ENCODE measurements at places on chromosomes 12 and 14.

- no peak for DNase-seq
These were observed 23.9 kb downstream of the SLC7A7 start for GRCh38 chr14:22791301-22791700.

GRCh38 chr12:105445249-105445648 lies 114.8 kb downstream of the C12orf75 start:
- DNase-seq: no peak

DNA sequence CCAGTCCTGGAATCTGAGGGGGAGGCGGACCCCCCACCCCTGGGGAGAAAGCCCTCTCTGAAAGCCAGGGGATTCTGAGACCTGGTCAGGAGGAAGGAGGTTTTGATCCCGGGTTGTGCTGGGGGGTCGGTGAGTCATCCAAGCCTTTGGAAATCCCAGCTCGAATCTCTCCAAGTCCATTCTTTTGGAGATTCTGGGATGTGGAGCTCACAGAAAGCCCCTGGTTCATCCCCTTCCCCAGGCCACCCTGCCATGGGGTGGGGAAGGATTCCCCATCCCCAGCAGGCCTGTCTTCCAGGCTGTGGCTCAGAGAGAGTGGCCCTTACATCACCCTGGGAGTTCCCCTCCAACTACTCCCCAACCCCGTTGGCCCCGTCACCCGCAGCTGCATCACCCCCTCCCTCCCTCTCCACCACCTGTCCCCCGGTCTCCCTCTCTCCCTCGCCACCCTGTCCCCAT lies 14.3 kb downstream of the EXOC3L4 start:
- no peak for DNase-seq

- no peak for DNase-seq
These were observed 14.3 kb upstream of the GTF2A1 start for GRCh38 chr14:81235096-81235495.

DNA sequence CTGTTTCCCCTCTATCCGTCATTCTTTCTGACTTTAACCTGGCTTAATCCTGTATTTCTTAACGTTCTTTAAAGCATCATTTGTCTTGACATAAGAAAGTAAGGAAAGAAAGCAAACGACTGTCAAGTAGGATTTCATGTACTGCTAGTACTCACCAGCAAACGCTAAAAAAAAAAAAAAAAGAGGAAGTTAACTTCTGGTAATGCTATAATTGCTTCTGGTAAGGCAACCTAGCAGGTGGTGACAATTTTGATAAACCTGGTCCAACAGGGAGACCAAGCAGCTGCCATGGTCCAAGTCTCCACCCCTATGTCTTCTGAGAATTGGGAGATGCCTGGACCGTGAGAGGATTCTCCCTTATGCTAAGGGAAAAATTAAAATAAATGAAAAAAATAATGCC lies 306.6 kb downstream of the DAD1 start:
- no peak for DNase-seq

GRCh38 chr14:24422261-24422660 lies 7.2 kb downstream of the CBLN3 start:
- DNase-seq: no peak

DNA sequence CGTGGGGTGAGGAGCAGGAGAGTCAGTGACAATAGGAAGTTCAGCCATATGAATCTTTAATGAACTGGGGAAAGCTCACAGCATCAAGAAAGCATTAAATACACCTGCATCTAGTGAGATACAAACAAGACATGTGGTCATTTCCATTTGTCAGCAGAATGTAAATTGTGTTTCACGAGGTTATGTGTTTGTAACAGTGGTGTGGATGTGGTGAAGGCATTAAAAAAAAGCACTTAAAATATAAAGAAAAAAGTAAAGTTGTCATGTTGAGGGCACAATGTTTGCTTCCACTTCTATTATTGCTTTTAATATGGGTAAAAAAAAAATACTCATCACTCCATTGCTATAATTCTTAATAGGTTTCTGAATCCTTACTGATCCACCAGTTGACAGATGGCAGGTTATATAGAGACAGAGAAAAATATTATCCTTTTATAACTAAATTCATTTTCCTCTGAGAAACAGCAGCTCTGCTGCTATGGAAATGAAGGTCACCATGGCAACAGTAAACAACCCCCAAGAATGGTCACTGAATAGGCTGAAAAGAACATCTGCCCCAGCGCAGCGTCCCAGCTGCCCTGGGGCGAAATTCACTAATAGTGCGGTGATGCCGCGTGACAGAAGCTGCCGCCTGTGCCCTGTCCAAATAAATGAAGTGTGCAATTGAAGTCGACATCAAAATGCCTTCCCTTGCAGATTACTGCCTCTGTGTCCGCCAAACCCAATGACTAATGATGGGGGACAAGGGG lies 226.1 kb downstream of the FOXN3 start:
- no peak for DNase-seq

DNA sequence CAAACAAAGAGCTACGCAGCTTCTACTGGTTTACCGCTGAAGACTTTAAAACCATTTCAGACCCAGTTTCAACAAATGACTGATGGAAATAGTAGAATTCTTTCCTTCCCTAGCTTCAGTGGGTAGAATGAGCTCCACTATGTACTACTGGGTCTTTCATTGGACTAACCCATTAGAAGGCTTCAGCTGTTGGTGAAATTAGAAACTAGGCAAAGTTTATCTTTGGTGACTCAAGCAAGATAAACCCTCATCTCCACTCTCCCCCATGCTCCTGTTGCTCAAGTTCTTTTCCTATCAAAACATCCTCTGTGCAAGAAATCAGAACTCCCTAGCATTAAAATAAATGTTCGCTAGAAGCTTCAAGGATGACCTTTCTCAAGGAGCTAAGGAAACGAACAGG lies 159.2 kb downstream of the PAWR start:
- DNase-seq: no peak

DNA sequence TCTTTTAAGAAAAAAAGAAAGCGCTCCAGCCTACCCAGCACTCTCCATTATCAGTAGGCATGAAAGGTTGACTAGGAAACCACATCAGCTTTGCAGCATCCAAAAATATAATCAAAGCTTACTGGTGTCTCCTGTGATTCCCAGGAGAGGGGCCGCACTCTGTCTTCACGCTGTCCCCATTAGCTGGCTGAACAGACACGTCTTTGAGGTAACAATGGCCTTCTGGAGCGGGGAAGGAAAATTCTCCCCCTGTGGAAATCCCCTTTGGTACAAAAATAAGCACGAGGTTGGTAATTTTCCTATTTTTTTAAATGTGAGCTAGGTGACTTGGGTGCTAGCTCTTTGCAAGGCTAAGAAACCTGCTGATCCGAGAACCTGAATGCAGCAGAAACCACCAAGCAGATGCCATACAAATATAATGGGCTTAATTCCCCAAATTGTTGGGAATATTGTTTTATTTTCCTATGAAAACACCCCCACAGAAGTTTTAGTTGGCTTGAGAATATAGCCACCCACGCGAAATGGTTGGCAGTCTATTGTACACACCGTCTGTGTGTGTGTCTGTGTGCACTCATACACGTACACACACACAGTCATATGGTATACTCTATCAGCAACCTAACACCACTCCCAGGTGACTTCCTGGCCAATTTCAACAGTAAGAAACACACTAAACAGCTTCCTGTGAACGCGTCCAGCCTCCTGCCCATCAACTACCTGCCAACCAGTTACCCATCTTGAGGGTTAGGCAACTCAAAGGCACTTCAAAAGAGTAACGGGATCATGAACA lies 71.2 kb downstream of the KSR2 start:
- DNase-seq: no peak

GRCh38 chr12:64293654-64294364 lies 71.7 kb upstream of the KICS2 start:
- no peak for DNase-seq

DNA sequence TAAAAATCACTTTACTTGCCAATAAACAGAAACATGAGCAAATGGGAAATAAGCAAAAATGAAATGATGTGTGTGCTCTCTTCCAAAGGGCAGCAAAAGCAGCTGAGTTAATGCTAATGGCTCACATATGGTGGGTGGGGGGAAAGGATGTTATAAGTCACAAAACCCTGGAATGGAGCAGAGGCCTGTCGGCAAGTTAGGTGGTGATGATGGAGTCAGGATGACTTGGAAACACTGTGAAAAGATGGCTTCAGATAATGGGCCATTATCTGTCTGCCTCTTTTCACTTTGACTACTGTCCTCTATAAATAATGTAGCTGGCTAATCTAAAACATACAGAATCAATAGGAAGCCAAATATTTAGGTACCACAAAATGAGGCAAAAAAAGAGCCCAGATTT lies 228.7 kb downstream of the APAF1 start:
- no peak for DNase-seq

DNA sequence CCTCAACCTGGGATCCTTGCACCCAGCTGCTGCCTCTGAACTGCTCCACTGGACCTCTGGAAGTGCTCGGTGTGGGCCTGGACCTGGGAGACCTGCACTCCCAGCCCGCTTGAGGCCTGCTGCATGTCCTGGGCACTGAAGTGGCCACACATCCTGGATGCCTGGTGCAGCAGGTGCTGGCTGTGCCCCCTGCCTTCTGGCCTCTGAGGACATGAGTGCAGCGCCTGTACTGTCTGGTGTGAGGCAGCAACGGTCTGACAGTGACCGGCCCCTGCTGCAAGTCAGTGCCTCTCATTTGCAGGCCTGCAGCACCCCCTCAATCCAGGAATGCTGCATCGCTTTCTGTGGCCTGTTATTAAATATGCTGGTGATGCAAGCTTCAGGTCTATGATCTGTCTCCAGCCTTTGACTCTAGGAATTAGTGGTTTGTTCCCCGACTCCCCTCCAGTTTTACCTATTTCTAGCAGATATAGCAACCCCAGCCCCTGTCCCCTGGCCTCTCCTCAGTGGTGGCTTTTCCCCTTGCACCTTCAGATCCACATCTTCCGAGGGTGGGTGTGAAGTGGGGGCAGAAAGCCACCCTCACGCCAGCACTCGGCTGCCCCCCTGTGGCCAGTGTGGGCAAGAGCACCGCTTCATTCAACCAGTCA lies 3.6 kb downstream of the SMIM41 start:
- DNase-seq: peak; percentile 68

- DNase-seq: peak; percentile 48
These were observed 386.8 kb downstream of the BCAT1 start for GRCh38 chr12:24561882-24562770.

GRCh38 chr12:89203144-89203543 lies 149.2 kb downstream of the DUSP6 start:
- DNase-seq: no peak

DNA sequence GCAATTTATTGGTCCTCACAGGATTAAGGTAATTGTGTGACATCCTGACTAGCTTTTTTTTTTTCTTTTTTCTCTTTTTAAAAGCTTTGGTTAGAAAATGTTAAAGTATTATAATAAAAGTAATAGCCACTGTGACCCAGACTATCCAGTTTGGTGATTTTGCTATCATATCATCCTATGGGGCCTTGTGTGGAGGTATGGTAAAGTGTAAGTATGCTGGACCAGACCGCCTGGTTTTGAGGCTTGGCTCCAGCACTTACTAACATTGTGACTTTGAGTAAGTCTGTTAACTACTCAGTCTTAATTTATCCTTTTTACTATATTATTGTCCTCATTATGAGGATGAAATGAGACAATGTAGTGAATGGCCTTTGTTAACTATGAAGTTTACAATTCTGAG lies 15.5 kb downstream of the EID3 start:
- no peak for DNase-seq

DNA sequence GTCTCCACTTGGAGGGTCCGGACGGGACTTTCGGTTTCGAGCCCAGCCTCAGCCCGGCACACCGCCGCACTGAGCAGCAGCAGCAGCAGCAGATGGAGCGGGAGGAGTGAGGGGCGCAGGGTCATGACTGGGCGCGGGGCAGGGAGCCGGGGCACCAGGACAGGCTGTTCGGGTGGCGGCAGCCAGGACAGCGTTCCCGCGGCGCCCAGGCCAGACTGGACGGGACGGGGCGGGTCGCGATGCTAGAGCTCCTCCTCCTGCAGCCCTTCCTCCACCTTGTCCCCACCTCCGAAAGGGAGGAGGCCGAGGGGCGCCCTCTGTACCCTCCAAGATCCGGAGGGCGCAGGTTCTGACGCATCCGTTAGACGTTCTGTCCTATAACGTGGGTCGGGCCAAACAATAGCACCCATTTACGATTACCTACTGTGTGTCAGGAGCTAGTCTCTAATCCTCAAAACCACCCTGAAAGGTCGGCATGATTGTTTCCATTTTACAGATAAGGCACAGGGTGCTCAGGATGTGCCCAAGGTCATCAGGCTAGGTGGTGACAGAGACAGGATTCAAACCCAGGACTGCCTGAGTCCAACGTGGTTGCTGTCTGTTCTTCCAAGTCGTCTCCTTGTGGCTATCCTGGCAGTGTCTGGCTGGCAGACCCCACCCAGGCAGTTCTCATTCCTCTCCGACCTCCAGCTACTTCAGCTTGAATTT lies at the start of gene FKBP11:
FKBP11 (minus strand) TSS at position 189 of the 708 bp plus-strand sequence; CDS start at position 125, 64 bp downstream.
- DNase-seq: peak; percentile 53

DNA sequence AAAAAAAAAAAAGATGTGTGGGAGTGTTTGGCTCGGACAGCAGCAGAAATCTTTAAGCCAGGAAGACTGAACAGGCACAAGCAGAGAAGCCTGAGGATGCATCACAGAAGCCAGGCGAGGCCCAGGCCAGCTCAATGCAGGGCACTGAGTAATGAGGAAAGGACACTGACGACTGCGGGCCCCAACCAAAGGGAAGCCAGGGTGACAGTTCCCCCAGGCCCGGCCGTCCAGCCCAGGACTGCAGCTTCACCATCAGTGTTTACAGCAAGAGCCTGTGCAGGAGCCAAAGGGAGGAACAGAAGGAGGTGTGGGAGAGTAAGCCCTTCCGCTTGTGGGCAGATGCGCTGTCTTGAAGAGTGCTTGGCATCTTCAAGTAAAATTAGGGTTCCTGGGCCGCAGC lies 205.3 kb upstream of the SFSWAP start:
- no peak for DNase-seq

GRCh38 chr14:68691792-68692118 lies 101.1 kb downstream of the ZFP36L1 start:
- DNase-seq: no peak

DNA sequence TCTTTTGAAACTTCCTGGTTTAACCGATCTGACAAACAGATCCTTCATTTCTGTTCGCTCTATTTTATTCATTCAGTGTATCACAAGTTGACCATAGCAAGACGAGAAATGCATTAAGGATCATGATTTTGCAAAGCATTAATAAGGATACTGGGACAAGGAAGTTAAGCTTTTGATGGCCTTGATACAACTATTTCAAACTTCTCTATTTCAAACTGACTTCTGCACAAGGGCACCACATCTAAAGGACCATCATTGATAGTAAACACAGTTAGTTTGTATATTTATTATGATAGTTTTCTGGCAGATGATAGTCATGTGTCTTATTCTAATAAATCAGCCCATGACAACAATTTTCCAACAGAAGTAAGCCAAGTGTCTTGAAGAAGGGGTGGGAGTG lies 25.8 kb upstream of the PLXNC1 start:
- DNase-seq: no peak

GRCh38 chr14:58243790-58244555 lies 670 bp upstream of the PSMA3 start:
- DNase-seq: no peak

- no peak for DNase-seq
These were observed 7.1 kb downstream of the FOXN3 start for GRCh38 chr14:89409961-89410360.

GRCh38 chr14:96164861-96165490 lies 39.7 kb upstream of the BDKRB2 start:
- DNase-seq: no peak

- DNase-seq: no peak
These were observed 15.2 kb upstream of the DLK1 start for GRCh38 chr14:100711493-100711892.
